Ovary (tissue), 10 donors: ENCODE measurements at places on chromosomes 2 and 18.

GRCh38 chr2:98598781-98599428, 9.4 kb downstream of the COA5 start:
- no peak for DNase-seq

DNA sequence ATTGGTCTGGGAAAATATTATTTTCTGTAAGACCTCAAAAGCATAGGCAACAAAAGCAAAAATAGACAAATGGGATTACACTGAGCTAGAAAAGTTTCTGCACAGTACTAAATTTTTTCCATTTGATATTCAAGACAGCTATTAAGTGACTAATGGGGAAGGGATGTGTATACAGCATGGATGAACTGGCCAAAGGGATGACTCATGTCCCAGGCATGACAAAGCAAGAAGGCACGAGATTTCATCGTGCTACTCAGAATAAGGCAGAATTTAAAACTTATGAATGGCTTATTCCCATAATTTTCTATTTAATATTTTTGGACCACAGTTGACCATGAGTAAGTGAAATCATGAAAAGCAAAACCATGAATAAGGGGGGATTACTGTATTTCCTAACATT, 1250.1 kb upstream of the GYPC start:
- DNase-seq = no peak

- DNase-seq = no peak
Observed at GRCh38 chr2:170271340-170271739, 93.4 kb downstream of the MYO3B start.

GRCh38 chr18:59272221-59272888, 899 bp downstream of the RAX start:
- no peak for DNase-seq

DNA sequence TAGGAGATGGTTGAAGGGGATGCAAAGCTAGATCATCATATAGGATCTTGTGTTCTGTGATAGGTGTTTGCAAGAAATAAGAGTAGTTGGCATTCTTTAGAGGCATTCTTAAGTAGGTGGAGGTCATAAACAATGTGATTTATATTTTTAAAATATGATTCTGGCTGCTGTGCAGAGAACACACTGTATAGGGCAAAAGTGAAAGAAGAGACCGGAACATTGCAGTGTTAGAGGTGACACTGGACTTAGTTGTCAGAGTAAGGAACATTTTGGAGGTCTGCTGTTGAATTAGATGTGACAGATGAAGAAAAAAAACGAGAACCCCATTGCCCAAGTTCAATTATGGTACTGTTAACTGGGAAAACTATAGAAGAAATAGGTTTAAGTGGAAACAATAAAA, 37.7 kb downstream of the HAT1 start:
- no peak for DNase-seq

DNA sequence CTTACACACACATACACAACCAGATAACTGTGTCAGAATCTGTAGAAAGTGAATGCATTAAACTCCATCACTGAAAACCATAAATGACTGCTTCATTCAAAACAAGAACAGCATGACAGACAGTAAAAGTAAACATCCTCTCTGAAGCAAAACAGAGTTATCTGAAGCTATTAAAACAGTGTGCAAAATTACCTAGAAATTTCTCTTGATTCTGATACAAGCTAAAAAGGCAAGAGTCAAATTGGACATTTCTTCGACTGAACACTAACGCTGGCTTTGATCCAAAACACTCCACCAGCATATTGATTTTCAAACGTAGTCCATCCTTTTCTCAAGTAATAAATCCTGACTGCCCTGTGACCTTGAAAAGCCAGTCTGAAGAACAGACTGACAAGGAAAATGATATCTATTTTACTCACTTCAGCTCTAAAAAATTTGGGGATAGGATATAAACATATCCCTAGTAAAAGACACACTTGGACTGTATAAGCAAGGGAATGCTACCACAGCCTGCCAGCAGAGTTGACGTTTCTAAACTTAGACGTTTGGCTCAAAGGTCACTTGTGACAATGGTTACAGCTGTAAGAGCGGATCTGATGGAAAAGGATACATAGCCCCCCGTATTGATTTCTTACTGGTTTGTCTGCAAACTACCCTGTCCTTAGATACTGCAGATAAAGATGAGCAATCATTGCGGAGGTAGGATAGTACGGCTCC, 128.9 kb upstream of the ITGB6 start:
- no peak for DNase-seq

GRCh38 chr2:219425238-219426067, 7.3 kb downstream of the DES start:
- no peak for DNase-seq

- DNase-seq = no peak
Observed at GRCh38 chr18:79425569-79425886, 29.8 kb downstream of the NFATC1 start.

DNA sequence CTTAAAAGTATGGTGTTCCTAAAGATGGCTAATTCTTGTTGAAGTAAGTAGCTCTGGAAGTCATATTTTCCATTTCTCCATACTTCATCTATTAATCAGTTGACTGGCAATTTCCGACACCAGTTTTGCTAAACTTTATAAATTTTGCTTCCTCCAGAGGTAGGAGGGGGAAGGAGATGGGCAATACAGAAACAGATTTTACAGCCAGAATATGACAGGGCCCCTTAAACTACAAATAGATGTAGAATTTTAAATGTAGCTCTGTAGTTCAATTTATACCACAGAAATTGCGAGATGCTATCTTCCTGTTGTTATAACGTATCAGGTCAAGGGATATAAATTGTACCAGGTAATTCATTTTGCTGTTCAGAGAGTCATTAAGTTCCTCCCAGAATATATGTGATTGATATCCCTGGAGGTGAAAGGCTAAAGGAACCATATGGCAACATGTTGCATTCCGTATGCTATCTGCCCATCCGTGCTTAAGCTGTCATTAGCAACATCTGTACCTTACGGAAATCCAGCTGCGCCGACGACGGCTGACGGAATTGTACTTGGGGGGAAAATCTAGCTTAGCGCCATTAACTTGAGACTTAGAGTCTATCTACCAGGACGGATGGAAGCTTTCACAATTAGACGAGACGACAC, 8.4 kb upstream of the NR4A2 start:
- DNase-seq = no peak

DNA sequence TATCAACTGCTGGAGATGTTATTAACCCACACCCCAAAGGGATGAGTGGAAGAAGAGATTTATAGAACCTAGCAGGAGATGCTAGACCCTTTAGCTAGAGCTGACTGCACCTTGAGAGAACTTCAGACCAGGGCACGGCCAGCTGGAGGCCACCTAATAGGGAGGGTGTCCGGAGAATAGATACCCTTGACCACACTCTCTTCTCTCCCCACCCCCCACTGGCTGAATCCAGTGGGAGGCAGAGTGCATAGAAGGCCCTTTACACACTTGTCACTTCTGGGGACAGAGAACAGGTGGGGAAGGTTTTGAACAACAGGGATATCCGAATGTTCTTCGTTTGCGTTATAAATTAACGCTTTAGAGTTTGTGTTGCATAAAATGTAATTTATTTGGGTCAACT, 84.6 kb downstream of the PHLPP1 start:
- no peak for DNase-seq

GRCh38 chr2:105882341-105882740, 137.6 kb downstream of the NCK2 start:
- DNase-seq = no peak

GRCh38 chr2:119647440-119648169, 31.4 kb upstream of the TMEM177 start:
- no peak for DNase-seq

DNA sequence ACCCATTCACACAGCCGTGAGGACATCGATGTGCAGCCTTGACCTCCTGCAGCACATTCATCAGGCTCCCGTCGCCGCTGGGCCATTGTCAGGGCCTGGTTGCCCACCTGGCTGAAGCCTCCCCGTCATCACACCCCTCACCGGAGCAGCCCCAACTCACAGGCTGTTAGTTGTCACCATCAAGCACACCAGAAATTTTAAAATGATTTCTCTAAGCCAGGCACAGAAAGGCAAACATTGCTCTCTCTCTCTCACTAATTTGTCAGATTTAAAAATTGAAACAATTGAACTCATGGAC, 167.1 kb downstream of the RTP5 start:
- no peak for DNase-seq

- DNase-seq = no peak
Observed at GRCh38 chr18:13336841-13337240, 118.3 kb downstream of the LDLRAD4 start.

- no peak for DNase-seq
Observed at GRCh38 chr18:58370612-58371011, 258.3 kb downstream of the ALPK2 start.

- no peak for DNase-seq
Observed at GRCh38 chr18:34957119-34957863, 83.9 kb upstream of the MAPRE2 start.

DNA sequence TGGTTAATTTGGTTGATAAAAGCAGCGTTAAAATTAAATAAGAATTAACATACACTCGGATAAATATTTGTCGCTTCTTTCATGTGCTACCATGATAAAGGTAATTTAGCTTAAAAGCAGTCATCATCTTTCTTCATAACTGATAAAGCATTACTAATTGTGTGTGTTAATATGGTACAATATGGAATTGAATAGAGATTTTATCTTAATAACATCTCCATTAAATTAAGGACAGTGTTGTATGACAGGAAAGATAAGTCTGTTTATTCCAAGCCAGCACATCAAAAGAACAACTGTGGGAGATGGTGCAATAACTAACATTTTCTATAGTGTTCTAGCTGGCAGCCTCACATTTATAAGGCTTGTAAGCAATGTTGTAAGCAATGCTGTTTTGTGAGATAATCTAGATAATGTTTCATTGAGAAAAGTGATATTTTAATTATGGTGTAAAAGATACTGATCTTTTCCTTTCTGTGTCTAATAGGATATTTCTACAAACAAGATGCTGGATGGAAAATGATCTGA, 64.4 kb upstream of the AFF3 start:
- no peak for DNase-seq

DNA sequence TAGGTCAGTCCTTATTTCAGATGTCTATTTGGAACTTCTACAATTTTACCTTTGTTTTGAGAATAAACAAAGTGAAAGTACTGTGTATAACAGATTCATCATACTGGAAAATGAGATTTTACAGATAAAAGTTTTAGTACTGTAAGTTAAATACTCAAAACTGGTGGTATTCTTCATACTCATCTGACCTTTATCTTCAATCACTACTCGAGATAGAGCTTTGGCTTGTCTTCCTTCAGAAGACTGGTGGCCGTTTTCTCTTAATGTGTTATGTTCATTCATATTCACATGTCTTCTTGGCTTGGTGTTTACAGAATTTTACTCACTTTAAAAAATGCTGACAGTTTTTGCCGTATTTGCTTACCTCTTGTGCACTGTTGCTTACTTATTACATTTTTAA, 2.1 kb downstream of the SPOPL start:
- DNase-seq = no peak

DNA sequence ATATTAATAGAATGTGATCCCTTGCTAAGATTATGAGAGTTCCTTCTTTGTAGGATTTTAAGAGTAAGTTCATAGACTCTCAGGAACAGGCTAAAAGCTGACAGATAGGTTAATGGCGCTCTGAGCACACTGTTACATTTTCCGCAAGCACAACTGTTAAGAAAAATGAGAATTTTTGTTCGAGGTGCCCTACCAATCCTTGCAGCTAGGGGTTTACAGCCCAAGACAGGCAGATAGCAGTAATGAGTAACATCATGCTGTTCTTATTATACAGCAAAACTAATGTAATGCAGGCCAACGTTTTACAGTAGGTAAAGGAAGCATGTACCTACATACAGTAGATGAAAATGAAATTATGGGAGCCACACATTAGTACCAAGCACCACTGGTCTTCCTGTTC, 11.2 kb upstream of the BOD1L2 start:
- DNase-seq = no peak

GRCh38 chr2:202418027-202418426, 41.9 kb downstream of the BMPR2 start:
- DNase-seq = no peak

DNA sequence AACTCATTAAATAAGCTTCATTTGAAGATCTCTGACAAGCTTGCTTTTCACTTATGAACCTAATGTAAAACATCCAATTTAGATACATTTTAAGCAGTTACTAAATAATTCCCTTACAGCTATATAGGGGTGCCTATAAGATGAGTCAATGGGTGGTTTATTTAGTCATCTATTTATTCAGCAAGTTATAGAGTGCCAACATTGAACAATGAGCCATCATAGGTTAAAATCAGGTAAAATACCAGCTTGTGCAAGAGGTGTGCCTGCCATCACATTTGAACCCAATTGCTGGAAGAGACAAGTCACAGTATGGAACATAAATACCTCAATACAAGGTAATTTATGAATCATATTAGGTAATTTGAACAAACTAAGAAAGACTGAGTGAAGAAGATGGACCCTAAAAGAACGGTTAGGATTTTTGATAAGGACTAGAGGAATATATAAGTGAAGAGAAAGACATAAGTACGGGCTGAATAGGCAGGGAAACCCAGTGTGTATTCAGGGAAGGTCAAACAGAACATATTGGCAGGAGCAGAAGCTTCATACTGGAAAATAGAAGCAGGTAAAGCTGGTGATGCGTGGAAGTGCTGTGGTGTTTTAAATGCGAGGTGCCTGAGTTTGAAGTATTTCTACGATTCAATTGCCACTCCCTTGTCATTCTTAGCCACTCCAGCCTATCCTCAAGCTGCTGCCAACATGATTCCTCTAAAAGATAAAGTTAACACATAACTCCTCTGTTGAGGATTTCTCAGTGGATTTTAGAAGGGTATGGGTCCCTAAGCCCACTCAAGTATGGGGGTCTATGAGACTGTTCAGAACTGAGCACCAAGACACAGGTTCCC, 18.9 kb upstream of the STAT4 start:
- DNase-seq = no peak

DNA sequence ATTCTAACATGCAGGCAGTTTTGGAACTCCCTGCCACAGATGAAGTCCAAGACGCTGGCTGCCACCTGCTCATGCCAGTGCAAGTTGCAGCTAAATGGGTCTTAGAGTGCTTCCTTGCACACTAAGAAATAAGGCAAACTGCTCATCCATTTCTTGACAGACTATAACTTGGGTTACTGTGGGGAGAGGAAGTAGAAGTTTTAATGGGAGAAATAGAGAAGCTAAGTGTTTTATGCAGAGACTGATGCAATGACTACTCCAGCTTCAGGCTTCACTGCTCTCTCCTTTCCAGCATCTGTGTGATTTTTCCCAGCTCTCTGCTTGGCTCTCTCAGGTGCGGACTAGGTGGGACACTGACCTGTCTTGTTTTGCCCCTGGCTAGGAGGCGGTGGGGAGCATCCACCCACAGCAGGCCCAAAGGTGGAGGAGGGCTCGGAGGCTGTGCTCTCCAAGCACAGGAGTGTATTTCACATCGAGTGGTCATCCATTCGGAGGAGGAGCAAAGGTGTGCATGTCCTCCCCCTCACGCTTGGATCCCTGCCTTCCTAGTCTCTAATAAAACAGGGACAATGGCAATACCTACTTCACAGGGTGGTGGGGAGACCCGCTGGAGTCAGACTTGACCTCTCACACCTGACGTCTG, 48.2 kb downstream of the SLC14A2 start:
- DNase-seq = no peak

GRCh38 chr18:58847383-58848071, 17.1 kb upstream of the ZNF532 start:
- DNase-seq = no peak
